ENCODE measurements at places on chromosomes 7 and 10.

GRCh38 chr10:102732661-102733060 is 11.1 kb upstream of the WBP1L start:
- DNase-seq = no peak

GRCh38 chr10:103064956-103065355 is 128.1 kb downstream of the NT5C2 start:
- DNase-seq = no peak

GRCh38 chr7:17792075-17792936 is 148.0 kb downstream of the SNX13 start:
- no peak for DNase-seq

DNA sequence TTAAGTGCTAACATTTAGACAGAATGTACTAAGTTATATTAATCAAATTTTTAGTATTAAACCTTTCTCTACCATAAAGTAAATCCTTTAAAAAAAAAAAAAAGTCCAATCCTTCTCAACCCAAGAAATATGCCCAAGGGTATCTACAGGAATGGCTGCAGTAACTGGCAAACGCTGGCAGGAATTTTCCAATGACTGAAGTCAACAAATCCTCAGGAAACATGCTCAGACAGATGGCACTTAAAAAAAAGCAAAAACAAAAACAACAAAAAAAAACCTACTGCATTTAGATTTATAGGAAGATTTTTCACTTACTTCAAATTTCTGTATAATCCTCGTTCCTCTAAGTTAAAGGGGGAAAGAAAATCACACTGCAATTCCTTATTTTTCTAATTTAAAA is 666 bp downstream of the SVIL start:
- DNase-seq = no peak

GRCh38 chr10:31961277-31962074 is 32.8 kb upstream of the ARHGAP12 start:
- DNase-seq = peak; percentile 34

All from activated CD4-positive, alpha-beta T cell treated with anti-CD3 and anti-CD28 coated beads, Interleukin-2, amount 50 U/mL, for 16 hours (primary cell).